ENCODE measurements at places on chromosomes 7 and 10.

DNA sequence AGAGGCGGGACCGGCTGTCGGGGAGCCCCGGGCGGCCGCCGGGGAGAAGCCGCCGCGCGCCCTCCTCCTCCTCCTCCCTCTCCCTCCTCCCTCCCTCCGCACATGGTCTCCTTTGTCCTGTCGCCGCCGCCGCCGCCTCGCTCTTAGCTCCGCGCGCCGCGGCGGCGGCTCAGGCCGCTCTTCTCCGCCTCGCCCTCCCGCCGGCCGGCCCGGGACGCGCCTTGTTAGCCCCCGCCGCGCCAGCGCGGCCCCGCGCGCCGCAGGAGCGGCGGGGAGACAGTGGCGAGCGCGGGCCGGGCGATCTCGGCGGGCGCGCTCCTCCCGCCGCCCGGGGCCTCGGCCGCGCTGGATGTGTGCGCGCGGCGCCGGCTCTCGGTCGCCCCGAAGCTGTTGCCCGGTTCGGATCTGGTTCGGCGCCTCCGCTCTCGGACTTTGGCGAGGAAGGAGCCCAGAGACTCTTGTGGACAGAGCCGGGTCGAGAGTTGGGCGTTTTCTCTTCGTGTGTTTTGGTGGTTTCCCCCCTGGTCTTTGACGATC, 437.4 kb upstream of the GALNT17 start:
- DNase-seq, result peak; percentile 24

DNA sequence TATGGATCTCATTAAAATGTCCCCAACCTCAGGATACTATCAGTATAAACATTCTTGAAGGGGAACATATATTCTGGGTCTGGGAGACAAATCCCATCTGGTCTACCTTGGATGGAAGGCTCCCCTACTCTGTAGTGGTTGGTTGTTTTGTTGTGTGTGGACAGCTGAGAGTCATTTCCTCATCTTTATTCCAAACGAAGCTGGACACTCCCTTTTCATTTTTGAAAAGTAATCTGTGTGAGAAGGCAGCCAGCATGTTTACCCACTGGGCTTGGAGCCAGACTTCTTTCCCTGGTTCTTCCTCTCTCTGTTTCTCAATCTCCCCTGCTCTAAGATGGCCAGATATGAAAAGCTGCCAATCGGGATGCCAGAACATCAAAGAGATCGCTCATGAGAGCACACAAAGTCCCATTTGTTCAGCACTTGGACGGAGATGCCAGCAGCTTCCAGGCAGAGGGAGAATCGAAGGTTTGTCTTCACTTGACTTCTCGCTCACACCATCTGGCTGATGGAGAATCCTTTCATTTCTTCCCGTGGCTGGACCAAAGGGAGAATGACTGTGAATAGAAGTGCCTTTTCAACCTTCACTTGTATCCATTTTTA, 108.1 kb upstream of the AGR3 start:
- DNase-seq, result peak; percentile 29

DNA sequence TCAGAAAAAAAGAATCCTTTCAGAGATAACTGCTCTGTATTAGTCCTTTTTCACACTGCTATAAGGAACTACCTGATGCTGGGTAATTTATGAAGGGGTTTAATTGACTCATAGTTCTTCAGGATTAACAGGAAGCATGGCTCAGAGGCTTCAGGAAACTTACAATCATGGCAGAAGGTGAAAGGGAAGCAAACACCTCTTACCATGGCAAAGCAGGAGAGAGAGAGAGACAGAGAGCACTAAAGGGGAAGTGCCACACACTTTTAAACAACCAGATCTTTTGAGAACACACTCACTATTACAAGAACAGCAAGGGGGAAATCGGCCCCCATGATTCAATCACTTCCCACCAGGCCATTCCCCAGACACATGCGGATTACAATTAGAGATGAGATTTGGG, 114.2 kb downstream of the TES start:
- DNase-seq, result no peak

- DNase-seq, result no peak
Observed at GRCh38 chr10:30537586-30537985, 92.0 kb downstream of the LYZL2 start.

- no peak for DNase-seq
Observed at GRCh38 chr7:91957823-91958222, 17.2 kb downstream of the AKAP9 start.

GRCh38 chr7:21538936-21539495, 3.8 kb upstream of the DNAH11 start:
- DNase-seq, result no peak

GRCh38 chr7:106590209-106590816, 70.6 kb downstream of the CCDC71L start:
- no peak for DNase-seq

Data from nucleus accumbens (tissue), 56 donors.